ENCODE measurements at places on chromosomes 12 and 14.

DNA sequence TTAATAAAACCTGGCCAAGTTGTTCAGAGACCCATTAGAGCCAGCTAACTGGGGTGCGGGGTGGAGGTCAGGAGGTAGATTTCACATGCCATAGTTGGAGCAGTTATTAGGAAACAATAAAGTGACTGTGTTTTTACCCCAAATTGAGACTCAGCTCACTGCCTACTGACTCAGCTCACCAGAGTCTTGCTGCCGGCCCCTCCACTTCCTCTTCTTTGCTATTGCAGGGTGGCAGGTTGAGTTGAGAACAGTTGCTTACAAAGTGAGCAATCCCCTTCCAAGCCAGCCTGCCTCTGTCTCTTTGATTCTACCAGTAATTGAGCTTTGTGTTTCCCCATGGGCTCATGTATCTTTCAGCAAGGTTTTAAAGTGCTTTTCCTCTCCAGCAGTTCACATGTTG is 12.9 kb downstream of the ST8SIA1 start:
- DNase-seq = no peak

DNA sequence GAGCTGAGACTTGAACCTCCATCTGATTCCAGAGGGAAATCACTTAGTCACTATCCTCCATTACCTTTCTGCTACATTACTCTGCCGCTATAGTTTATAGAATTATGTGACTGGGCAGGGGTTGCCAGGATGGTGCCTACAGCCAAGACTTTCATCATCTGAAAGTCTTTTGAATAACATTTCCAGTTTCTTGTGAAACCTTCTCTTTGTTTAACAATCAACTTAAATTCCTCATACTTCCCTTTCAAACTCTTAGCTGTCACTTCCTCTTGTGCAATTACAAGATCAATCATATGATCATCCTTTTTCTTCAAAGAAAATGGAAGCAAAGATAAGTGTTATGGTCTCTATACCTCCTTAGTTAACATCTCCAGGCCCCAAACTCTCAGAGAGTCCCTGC is 25.4 kb upstream of the PELI2 start:
- no peak for DNase-seq

DNA sequence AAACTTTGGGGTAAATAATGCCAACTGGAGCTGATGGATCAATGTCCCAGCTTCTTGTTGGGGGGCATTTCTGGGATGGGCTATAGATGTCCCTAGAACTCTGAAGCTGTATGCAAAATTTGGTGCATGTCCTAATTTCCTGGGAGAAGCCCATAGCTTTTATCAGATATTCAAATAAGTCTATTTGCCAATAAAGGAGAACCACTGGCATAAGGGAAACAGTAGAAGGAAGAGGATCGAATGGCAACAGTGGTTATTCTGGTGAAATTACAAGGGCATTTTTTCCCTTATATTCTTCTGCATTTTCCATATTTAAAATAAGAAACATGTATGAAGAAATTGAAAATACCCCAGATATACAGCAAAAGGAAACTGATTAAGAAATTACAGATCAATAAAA is 34.2 kb downstream of the PSMA6 start:
- no peak for DNase-seq

DNA sequence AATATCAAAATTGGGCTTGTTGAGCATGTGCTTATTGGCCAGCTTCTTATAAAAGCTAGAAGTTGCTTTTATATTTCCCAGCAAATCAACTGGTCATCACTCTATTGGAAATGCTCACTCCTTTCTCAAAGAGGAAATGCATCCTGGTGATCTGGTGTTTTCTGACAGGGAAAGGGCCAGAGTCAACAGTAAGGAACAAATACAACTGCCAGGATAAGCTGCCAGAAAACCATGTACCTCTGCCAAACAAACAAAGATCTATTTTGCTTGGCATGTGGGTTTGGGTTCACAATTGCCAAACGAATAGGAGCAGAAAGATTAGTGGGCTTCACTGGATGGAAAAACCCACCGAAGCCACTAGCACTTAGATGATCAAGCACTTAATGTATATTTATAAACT is 126.9 kb upstream of the PDZRN4 start:
- no peak for DNase-seq

DNA sequence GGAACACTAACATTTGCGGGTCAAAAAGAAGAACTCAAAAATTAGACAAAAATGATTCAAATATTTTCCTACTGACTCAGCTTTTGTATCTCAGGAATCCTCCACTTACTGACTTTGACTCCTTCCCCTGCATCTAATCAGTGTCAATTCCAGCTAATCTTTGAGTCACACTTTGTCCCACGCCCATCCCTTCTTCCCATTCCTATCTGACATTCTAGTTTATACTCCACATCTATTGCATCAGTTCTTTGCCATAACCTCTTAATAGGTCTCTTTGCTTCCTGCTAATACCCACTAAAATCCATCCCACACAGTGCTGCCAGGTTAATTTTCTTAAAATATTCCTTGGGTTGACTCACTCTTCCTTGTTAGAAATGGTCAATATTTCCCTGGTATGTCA is 19.1 kb downstream of the BBS10 start:
- peak; percentile 57 for DNase-seq

GRCh38 chr14:93332397-93332852 is 411 bp downstream of the BTBD7 start:
- DNase-seq = peak; percentile 79

- DNase-seq = no peak
Measured at GRCh38 chr14:55070981-55071411, 19.5 kb downstream of the MAPK1IP1L start.

DNA sequence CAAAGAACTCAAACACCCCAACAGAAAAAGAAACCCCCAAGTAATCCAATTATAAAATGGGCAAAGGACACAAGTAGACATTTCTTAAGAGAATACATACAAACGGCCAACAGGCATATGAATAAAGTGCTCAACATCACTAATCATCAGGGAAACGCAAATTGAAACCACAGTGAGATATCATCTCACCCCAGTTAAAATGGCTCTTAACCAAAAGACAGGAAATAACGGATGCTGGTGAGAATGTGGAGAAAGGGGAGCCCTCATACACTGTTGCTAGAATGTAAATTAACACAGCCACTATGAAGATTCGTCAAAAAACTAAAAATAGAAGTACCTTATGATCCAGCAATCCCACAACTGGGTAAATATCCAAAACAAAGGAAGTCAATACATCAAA is 52.4 kb downstream of the CLMN start:
- DNase-seq = no peak

DNA sequence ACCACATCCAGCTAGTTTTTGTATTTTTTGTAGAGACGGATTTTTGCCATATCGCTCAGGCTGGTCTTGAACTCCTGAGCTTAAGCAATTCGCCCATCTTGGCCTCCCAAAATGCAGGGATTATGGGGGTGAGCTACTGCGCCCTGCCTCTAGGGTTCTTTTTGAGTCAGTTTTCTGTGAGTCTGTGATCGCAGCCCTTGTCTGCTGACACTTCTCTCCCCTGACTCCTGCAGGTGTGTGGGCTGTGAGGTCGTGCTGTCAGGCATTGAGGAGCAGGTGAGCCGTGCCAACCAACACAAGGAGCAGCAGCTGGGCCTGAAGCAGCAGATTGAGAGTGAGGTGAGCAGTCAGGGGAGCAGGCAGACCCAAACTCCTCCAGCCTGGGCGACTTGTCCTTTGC is 6.3 kb downstream of the COPS7A start:
- DNase-seq = no peak

- DNase-seq = peak; percentile 74
Measured at GRCh38 chr14:91140672-91141071, 26.8 kb downstream of the DGLUCY start.

GRCh38 chr12:109729371-109729781 is 15.8 kb downstream of the FAM222A start:
- DNase-seq = no peak

DNA sequence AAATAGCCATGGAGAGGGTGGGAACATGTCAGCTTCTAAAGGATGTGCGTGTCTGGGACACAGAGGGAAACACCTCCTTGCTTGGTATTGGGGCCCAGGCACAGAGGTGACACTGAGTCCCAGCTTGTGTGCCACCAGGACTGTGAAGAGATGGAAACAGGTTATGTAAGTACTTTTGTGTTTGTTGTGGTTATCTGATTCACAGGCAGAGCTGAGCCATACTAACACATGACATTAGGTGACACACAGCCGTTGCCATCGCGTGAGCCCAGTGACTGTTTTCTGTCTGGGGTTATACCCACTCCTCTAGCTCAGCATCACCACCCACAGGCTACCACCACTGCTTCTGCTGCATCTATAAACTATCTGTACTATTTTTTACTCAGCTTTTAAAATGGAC is 12.1 kb upstream of the FLVCR2 start:
- no peak for DNase-seq

DNA sequence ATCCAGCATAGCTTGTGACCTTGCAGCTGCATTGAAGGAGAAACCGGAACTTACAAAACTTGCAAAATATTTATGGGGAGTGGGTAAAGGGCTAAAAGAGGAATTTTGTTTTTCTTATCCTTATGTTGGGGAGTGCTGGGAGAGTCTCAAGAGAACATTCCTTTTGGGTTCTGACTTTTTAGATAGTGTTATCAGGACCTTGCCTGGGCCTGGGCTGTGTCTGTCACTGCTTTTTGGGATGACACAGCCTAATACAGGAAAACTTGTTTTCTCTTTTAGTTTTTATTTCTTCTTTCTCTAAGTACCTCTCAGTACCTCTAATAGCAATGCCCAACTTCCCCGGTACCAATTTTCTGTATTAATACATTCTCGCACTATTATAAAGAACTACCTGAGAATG is 850.6 kb downstream of the RPS29 start:
- DNase-seq = no peak

- DNase-seq = no peak
Measured at GRCh38 chr14:77327111-77327510, 6.3 kb downstream of the GSTZ1 start.

DNA sequence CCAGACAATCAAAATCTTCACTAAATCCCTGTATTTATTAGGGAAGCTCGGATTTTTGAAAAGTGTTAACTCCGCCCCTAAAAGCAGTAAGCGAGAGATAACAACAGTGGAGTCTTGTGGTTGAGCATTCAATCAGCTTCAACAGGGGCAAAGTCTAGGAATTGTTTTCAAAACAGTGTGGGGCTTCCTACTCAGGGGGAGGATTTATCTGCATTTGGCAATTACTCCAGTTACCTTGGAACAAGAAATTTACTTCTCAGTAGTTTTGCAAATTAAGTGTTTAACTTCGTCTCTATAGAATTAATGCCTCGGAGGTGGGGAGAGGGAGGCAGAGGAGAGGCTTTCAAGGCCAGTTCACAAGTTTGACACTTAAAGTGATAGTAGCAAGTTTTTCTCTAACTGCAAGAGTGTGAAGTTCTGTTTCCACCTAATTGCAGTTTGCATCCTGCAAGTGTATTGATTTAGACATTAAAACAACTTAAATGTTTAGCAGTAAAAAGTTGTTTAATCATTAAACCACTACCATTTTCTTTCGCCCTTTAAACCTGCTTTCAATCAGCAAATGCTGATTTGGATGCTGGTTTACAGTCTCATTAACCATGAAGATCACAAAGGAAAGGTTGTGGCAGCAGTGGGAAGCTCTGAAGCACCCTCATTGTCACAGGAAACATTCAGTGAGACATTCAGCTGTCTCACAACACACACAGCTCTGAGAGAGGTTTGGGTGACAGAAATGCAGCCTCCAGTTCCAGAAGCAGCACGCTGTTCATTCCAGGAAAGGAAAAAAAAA is 102.0 kb downstream of the HMGA2 start:
- no peak for DNase-seq

GRCh38 chr12:39603065-39603464 is 16.5 kb downstream of the ABCD2 start:
- DNase-seq = no peak

DNA sequence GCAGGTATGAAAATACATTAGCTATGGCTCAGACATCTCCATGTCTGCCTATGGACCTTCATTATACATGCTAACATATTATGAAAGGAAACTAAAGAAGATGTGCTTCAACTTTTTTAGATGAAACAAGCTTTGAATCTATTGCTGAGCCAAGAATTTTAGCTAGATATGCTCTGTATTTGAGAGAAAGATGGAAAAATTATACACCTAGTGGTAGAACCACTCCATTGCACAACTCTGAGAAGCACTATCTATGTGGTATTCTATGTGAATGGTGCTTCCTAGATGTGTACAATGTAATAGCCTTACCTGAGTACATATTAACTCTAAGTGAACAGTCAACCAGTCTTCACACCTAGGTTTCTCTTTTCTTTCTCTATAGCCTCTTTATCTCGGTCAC is 17.3 kb downstream of the EPYC start:
- DNase-seq = no peak

- DNase-seq = no peak
Measured at GRCh38 chr12:116278667-116279066, 1.2 kb upstream of the MED13L start.

DNA sequence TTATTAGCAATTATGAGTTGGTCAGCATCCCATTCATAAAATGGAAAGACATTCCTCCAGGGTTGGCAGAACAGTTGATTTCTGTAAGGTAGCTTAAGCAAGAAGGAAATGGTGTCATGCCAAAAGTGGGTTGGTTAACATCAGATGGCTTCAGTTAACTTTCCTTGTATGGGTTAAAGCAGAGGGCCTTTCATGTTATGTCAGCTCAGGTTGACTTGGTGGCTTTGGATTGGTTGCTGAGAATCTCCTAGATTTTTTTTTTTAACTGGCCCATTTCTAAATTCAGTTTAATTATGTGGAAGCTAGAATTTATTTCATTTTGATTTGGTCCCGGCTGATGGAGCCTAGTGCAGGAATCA is 87.8 kb downstream of the BBS10 start:
- peak; percentile 67 for DNase-seq

- no peak for DNase-seq
Measured at GRCh38 chr12:28460420-28461130, 270.3 kb downstream of the CCDC91 start.

- DNase-seq = no peak
Measured at GRCh38 chr14:97395068-97395467, 597.9 kb downstream of the VRK1 start.

DNA sequence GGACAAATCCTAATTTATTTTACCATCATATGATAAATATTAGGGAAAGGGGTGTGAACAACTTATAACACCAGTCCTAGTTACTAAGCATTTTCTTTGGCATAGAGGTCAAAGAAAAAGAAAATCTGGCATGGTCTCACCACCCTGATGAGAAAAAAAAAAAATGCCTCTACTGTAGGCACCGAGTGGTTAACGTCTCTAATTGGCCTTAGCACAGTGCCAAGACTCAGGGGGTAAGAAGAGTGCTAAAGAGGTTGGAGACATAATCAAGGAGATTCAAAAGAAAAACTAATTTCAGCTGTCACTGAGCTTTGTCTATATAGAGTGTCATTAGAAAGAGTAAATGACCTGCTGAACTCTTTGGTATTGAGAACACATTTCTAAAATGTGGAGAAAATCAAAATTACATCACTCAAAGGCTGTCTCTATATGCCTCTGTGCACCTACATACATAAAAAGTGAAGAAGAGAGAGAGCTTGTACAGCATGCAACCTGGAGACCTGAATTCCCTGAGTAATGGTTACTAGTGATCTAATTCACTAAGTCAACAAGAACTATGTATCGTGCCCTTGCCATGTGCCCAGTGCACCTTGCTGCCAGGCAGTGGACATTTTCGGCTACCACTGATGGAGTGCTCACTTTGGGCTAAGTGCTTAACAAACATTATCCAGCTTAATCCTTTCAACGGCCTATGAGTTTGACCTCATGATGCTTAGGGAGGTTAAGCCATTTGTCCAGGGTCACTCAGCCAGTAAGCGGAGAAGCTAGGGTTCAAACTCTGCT is 113.8 kb upstream of the G2E3 start:
- DNase-seq = no peak
